ENCODE measurements at places on chromosomes 11 and 22.

GRCh38 chr11:130157101-130157500, 2.5 kb upstream of the ST14 start:
- no peak for DNase-seq

DNA sequence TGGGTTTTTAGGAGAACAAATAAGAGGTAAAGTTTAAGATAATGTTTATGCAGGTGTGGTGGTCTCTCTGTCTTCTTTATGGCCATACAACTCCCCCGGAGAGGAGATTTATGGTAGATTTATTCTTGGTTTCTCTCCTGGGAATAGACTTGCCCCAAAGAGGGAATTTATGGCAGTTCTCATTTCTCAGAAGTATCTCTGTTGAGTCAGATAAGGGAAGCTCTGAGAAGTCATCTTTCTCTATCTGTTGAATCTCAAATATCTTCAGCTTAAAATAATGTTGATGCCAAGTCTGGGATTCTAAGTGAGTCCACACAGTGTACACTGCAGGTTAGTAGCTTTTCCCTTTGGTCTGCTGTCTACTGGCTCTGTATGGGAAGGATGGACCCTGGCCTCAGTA, 276.4 kb upstream of the PLET1 start:
- DNase-seq = no peak

DNA sequence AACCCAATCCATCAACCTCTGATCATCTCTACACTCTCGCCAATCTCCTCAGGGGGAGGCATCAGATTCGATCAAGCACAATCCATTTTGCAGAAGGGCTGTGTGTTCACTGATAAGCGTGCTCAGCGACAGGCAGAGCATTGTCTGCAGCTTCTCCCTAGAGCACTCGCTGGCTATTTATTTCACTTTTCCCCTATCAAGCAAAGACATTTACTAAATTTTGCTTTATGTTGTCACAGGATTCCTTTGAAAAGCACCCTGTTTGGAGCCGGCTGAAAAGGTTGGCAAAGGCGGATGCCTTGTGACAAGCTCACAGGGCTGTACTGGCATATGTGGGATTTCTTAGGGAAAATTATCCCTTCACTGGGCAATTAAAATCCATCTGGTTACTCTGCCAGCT, 1381.5 kb upstream of the TENM4 start:
- DNase-seq = peak; percentile 16

DNA sequence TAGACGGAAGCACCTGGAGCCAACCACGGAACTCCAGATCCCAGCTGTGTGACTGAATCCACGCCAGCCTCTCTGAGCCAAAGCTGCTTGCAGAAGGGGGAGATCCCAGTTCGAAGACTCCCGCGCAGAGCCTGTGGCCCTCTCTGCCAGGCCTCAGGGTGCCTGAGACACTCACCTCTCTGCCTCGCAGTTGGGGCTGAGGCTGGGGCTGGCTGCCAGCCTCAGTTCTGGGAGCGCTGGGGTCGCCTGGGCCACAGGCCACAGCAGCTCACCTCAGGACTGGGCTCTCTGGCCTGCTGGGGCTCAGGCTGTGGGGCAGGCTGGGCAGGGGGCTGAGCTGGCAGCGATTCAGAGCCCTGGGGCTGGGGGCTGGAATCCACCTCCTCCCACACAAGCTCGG, 8.2 kb upstream of the IGF2 start:
- DNase-seq = no peak

DNA sequence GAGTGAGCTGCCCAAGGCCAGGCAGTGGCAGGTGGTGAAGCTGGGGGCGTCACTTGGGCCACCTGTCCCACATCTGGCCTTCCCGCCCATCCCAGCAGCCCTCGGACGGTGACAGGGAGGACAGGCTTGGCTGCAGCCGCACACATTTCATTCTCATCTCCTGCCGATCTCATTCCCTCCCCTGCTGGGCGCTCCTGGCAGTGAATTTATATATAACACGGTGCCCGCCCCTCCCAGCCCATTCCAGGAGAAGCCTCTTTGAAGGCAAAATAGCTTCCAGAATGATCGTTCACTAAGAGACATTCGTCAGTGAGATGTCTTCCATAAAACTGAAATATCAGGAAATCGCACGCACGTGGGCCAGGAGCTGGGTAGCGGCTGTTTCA, 861.3 kb downstream of the TBC1D22A start:
- no peak for DNase-seq

- no peak for DNase-seq
Measured at GRCh38 chr11:104727768-104728167, 170.5 kb downstream of the CASP12 start.

GRCh38 chr11:114346709-114347141, 50.5 kb downstream of the NNMT start:
- no peak for DNase-seq

- DNase-seq = peak; percentile 50
Measured at GRCh38 chr11:44309478-44310205, at the start of gene ALX4. Gene ALX4 (minus strand): TSS chr11:44310139. CDS start chr11:44310062, 77 bp downstream.
